ENCODE measurements at places on chromosomes 3 and 15. TPM values are rescaled to one million over a fixed set of nuclear protein-coding genes. Genes with fewer than 3 reads are reported as not detected.
A peak's percentile ranks its signal among the peaks of the same experiment; 100 is the strongest.

- H3K36me3 ChIP-seq: no peaks in the 10 kb centered on the region
- H3K27ac ChIP-seq: no peak overlapping the region
- H3K4me3 ChIP-seq: no peak overlapping the region
- no peaks in the 10 kb centered on the region for H3K4me1 ChIP-seq
Measured at GRCh38 chr15:95235033-95235432, 1003.7 kb downstream of the MCTP2 start.

- no peaks in the 10 kb centered on the region for H3K36me3 ChIP-seq
- no peaks in the 10 kb centered on the region for H3K27me3 ChIP-seq
- H3K27ac ChIP-seq: no peak overlapping the region
- no peak overlapping the region for H3K4me3 ChIP-seq
Measured at GRCh38 chr15:90529011-90529370, 732 bp upstream of the CRTC3 start.

Gene FBXW12
- 0.11 TPM for total RNA-seq

DNA sequence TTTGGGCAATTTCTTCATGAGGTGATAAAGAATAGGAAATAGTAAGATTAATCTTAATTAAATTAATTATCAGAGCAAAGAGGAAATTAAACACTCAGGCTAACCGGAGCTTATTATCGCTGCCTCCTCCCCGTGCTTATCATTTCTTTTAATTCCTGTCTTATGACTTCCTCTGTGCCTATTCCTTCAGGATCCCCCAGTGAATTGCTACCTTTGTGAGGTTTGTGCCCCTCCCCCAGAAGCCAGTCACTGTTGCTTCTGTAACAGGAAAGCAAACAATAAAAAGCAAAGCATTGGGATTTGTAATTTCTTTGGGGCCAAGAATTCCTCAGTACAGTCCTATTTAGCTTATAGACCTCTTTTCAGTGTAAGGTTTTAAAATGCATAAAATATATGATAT lies 164.5 kb downstream of the CADPS start:
- no peaks in the 10 kb centered on the region for H3K36me3 ChIP-seq
- no peaks in the 10 kb centered on the region for H3K27me3 ChIP-seq

Gene PDCD7
- total RNA-seq: 121 TPM

- no peak overlapping the region for H3K27ac ChIP-seq
- H3K36me3 ChIP-seq: no peaks in the 10 kb centered on the region
- H3K4me3 ChIP-seq: no peak overlapping the region
- DNase-seq: peak; percentile 62
- no peaks in the 10 kb centered on the region for H3K4me1 ChIP-seq
- no peaks in the 10 kb centered on the region for H3K27me3 ChIP-seq
Measured at GRCh38 chr15:75723847-75724660, 11.4 kb upstream of the CSPG4 start.

DNA sequence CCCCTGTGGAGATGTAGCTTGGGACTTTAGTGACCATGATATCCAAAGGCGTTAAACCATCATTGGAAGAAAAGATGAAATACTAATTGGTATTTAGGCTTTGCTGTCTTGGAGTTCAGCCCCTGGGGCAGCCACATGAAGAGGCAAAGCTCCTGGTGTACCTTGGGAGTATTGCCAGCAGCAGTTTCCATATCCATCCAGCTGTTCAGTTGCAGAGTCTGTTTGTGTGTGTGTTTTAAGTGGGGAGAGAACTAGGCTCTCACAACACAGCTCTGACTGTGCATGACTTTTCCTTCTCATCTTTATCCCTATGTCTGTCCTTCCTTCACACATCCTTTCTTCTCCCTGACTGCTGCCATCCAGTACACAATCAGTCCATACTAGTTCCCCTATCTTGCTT lies 98.9 kb downstream of the CDIN1 start:
- no peak overlapping the region for H3K4me3 ChIP-seq
- no peak overlapping the region for H3K27ac ChIP-seq
- H3K36me3 ChIP-seq: no peaks in the 10 kb centered on the region
- H3K4me1 ChIP-seq: no peaks in the 10 kb centered on the region
- no peak for DNase-seq

- H3K36me3 ChIP-seq: no peaks in the 10 kb centered on the region
- no peak overlapping the region for H3K27ac ChIP-seq
- H3K27me3 ChIP-seq: no peaks in the 10 kb centered on the region
- DNase-seq: no peak
- peaks cover 6% of the 10 kb centered on the region for H3K4me1 ChIP-seq
Measured at GRCh38 chr3:53008932-53009331, 36.9 kb downstream of the SFMBT1 start.

Gene PLIN1
- 5.3 TPM for total RNA-seq

DNA sequence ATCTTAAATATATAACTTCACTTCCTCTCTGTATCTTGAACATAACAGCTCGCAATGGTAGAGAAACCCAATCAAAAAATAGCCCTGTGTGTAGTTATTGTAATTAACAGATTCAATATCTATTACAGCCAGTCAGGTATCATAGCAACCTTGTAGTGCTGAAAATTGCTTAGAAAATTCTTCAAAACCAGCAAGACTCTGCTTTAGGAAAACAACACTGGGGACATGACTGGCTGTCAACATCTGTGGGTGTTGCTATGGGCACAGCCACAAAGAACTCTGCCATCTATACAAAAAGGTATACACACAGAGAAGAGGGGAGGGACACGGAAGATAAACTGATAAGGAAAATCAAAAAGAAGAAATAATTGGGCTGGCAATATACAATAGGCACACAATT lies 101.2 kb downstream of the WDR72 start:
- H3K36me3 ChIP-seq: no peaks in the 10 kb centered on the region
- H3K27ac ChIP-seq: no peak overlapping the region
- H3K4me1 ChIP-seq: no peaks in the 10 kb centered on the region
- H3K27me3 ChIP-seq: peaks cover 4% of the 10 kb centered on the region
- no peak for DNase-seq

Gene GOLGA8J
- total RNA-seq: not detected

DNA sequence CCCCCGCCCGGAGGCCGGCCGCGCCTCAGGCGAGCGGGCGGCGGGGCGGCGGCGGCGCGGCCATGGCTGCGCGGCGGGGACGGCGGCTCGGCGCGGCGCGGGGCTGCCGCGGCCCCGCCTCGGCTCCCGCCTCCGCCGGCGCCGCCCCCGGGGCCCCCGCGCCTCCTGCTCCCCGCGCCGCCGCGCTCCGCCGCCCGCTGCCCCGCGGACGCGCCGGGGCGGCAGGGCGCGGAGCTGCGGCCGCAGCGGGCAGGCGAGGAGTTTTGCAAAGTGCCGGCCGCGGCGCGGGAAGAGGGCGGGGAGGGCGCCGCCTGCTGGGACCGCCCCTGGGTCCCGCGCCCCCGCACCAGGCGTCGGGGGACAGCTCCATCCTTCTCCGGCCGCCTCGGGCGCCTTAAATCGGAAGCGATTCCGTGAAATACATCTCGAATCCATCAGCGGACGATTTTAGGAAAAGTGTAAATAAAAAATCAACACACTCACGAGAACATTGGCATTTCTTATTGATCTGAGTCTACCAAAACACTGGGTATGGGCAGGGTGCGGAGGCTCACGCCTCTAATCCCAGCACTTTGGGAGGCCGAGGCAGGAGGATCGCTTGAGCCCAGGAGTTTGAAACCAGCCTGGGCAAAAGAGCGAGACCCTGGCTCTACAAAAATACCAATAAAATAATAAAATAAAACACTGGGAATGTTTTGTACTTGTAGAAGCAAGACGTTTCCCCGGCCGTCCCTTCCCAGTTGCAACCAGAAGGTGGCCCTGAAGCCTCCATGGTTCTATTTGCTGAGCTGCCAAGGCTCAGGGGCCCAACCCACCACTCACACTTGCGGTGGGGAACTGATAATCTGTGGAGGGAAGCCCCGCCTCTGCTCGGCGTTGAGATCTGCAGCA lies 136.9 kb downstream of the NUP210 start:
- DNase-seq: no peak
- no peak overlapping the region for H3K4me3 ChIP-seq
- H3K36me3 ChIP-seq: no peaks in the 10 kb centered on the region
- no peak overlapping the region for H3K27ac ChIP-seq
- peaks cover 28% of the 10 kb centered on the region for H3K27me3 ChIP-seq

DNA sequence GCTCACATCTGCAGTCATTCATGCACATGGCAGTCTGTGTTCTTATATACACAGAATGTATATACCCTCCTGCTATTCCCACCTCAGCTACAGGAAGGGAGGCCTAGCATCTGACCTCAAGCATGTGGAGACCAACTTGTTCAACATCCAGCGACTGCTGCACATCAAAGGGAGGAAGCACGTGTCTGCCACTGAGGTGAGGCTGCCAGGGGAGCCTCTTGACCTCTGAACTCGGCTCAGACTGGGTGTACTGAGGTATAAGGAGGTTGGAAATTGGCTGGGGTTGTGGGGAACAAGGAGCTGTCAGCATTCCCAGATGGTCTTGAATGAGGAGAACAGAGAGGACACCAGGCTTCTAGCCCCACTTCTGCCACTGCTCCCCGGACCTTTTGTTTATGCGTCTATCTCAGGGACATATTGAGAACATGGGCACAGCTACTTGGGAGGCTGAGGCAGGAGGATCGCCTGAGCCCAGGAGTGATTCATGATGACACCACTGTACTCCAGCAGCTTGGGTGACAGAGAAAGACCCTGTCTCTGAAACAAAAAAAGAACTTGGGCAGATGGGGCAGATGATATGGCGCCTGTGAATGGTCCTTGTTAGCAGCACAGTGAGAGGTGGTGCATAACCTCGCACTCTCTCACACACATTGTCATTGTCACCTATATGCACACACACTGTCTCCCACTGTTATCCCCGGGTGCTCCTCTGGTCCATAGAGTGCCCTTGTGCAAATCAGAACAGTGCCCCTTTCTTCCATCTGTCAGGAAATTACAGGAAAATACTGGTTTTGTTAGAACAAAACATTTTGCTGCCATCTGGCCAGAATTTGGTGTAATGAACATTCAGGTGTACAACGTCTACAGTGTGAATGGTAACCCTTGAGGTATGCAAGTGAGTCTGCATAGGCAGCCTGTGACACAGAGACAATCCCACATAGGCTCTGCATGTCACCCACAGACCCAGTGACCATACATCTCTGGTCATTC lies 5.4 kb downstream of the VILL start:
- no peak for DNase-seq
- H3K36me3 ChIP-seq: no peaks in the 10 kb centered on the region
- no peak overlapping the region for H3K4me3 ChIP-seq
- no peak overlapping the region for H3K27ac ChIP-seq

Gene CPLX3
- 0.81 TPM for total RNA-seq

- no peaks in the 10 kb centered on the region for H3K36me3 ChIP-seq
- peak; percentile 71 for DNase-seq
- no peaks in the 10 kb centered on the region for H3K4me1 ChIP-seq
- H3K27me3 ChIP-seq: peaks cover 7% of the 10 kb centered on the region
- H3K27ac ChIP-seq: no peak overlapping the region
Measured at GRCh38 chr15:58165661-58166060, 27.5 kb downstream of the AQP9 start.

Gene TNFSF10
- 24.6 TPM for total RNA-seq

Gene KNG1
- total RNA-seq: not detected

DNA sequence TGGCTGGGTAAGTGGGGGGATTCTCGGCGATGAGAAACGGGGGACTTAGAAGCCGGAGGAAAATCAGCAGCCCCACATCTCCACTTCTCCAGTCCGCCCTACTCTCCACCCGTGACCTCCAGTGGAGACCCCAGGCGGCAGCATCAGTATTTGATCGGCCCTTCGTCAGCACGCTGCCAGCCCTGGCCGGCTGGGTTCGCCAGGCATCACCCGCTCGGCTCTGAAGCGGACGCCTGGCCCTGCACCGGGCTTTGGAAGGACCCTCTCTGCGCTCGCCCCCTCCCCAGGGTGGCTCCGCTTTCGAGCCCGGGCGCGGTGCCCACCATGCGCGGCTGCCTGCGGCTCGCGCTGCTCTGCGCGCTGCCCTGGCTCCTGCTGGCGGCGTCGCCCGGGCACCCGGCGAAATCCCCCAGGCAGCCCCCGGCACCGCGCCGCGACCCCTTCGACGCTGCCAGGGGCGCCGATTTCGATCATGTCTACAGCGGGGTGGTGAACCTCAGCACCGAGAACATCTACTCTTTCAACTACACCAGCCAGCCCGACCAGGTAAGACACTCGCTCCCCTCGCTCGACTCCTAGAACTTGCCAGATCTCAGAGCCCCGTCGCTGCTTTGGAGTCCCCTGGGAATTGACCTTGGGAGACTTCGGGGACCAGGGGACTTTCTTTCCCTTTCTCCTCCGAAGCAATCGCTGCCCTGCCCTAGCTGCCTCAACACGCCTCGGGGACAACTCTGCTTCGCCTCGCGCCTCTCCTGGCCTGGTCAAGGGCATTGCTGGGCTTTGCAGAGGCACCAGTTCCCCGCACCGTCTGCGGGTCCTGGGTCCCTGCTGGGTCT lies 561 bp downstream of the SIDT1 start:
- H3K4me1 ChIP-seq: peaks cover 5% of the 10 kb centered on the region
- DNase-seq: peak; percentile 29
- H3K27ac ChIP-seq: no peak overlapping the region
- H3K36me3 ChIP-seq: no peaks in the 10 kb centered on the region
- H3K4me3 ChIP-seq: peak overlapping the region; percentile 1
- H3K27me3 ChIP-seq: no peaks in the 10 kb centered on the region

Gene NTRK3
- 6.4 TPM for total RNA-seq

Gene DMXL2
- total RNA-seq: 21.1 TPM

Gene LHFPL4
- total RNA-seq: 0.11 TPM

Gene APOD
- 33.2 TPM for total RNA-seq

GRCh38 chr3:7146529-7146928 lies 285.6 kb downstream of the GRM7 start:
- no peak for DNase-seq
- H3K27ac ChIP-seq: no peak overlapping the region
- no peaks in the 10 kb centered on the region for H3K27me3 ChIP-seq
- H3K4me3 ChIP-seq: no peak overlapping the region
- H3K36me3 ChIP-seq: no peaks in the 10 kb centered on the region

DNA sequence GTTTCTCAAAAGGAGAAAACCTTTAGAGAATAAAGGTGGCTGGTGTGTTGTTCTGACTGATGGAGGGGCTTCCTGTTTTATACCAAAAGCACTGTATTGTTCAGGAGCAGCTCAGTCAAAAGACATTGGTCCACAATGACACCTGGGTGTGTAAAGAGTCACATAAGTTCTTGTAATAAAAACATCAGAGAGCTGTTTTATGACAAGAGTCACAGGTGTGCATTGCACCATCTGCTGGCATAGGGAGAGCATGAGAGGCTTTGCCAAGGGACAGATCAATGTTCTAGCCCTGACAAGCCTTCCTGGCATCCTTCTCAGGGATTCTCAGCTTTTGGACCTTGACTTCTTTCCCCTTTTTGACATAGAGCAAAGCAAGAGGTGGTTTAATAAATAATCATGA lies 20.4 kb downstream of the ARPP21 start:
- DNase-seq: no peak
- no peak overlapping the region for H3K27ac ChIP-seq
- H3K27me3 ChIP-seq: no peaks in the 10 kb centered on the region
- H3K36me3 ChIP-seq: no peaks in the 10 kb centered on the region
- H3K4me3 ChIP-seq: no peak overlapping the region

DNA sequence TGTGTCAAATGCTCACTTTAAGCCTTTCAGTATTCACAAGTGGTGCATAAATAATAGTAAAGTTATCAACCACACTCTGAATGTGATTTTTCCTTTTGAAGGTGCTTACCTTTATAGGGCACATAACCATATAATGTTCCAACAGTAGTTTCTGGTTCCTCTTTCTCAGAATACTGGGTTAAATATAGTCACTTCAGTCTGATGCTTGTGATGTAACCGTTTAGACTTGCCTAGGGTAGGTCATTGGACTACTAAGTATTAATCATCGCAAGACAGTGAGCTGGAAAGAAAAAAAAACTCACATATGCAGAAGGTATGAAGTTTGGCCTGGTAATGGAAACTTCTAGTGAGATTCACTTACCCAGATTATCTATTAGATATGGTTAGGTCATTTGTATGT lies 1.9 kb downstream of the KBTBD8 start:
- H3K36me3 ChIP-seq: no peaks in the 10 kb centered on the region
- H3K4me3 ChIP-seq: no peak overlapping the region
- no peak overlapping the region for H3K27ac ChIP-seq
- no peak for DNase-seq
- no peaks in the 10 kb centered on the region for H3K27me3 ChIP-seq
- H3K4me1 ChIP-seq: peaks cover 9% of the 10 kb centered on the region

Data from adrenal gland (tissue), 19 donors.